ENCODE measurements at places on chromosomes 6 and 20. TPM values are rescaled to one million over a fixed set of nuclear protein-coding genes. Genes with fewer than 3 reads are reported as not detected.

The C20orf144 gene
- not detected for total RNA-seq

The TNFRSF6B gene
- total RNA-seq: 41.5 TPM

The CLIC5 gene
- total RNA-seq: not detected

The OR2B2 gene
- total RNA-seq: not detected

The TAAR6 gene
- not detected for total RNA-seq

The HELZ2 gene
- total RNA-seq: 199 TPM

The C4B gene
- 1.1 TPM for total RNA-seq

The GPLD1 gene
- total RNA-seq: under 0.01 TPM

The ZBTB24 gene
- 8.1 TPM for total RNA-seq

The VGLL2 gene
- total RNA-seq: not detected

The MAK gene
- total RNA-seq: not detected

The APCDD1L gene
- 6.5 TPM for total RNA-seq

The PRRT1 gene
- 0.30 TPM for total RNA-seq

The PRDM13 gene
- total RNA-seq: not detected

The NKX2-4 gene
- not detected for total RNA-seq

The CD93 gene
- 533 TPM for total RNA-seq
